ENCODE measurements at places on chromosomes 7 and 10.

GRCh38 chr7:128934361-128935341, 3.1 kb upstream of the IRF5 start:
- no peak for DNase-seq

DNA sequence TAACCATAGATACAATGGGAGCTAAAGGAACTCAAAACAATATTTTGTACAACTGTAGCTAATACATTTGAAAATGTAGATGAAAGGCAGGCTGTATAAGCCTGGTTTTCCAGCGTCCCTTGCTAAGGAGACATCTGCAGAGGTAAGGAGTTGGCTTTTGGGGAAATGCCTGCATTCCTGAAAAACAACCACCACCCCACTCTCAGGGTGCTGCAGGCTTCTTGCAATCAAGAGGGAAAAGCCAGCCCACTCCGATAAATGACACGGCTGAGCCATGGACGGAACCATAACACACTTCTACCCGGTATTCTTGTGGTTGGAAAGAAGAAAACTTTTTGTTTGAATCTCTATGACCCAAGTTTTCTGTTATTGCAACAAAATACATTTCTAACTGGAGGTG, 200.3 kb downstream of the TEX36 start:
- DNase-seq: no peak

DNA sequence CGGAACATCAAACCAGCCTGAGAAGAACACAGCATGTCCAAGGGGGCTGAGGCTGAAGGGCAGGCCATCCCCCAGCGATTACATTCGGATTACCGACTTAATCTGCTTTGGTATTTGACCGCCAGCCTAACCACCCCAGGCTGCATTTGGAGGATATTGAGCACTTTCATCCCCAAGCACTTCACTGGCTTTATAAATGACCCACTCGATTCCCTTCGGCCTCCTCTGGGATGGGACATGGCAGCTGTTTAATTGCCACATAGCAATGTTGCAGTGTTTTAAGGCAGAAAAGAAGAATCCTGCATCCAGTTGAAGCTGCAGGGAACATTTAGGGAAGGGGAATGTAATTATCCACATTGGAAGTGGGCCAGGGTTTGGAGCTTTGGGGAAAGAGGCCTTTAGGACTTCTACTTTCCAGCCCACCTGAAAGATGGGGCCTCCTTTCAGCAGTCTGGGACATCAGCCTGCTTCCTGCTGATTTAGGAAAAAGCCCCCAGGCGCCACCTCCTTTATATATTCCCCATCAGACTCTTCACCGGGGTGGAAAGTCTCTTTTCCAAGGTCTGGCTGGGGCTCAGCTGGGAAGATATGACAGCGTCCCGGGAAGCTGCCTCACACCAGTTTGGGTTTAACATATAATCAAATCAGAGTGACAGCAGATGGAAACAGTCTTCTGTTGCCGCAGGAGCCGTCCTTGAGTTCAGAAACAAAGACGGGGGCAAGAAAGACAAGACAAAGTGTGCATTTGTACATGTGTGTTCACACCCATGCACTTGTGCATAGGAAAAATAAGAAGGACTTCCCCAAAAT, 9.2 kb downstream of the DPCD start:
- DNase-seq: no peak

DNA sequence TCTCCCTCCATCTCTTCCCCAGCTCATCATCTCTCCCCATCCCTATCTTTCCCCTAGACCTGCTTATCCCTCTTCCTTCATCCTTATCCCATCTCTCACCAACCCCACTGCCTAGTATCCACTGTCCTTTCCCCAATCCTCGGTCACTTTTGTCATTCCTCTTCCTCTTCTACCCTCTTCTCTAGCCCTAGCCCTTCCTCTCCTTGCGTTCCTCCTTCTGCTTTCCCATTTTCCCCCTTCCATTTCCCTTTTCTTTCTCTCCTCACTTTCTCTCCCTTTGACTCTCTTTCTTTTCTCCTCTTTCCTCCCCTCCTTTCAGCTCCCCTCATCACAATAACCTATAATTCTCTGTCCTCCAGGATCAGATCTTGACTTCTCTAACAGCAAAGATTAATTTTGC, 83.6 kb downstream of the POLL start:
- DNase-seq: no peak

GRCh38 chr10:108388706-108389105, 1224.2 kb upstream of the SORCS1 start:
- no peak for DNase-seq

- DNase-seq: no peak
Observed at GRCh38 chr7:30553141-30553540, 41.5 kb upstream of the GARS1 start.

DNA sequence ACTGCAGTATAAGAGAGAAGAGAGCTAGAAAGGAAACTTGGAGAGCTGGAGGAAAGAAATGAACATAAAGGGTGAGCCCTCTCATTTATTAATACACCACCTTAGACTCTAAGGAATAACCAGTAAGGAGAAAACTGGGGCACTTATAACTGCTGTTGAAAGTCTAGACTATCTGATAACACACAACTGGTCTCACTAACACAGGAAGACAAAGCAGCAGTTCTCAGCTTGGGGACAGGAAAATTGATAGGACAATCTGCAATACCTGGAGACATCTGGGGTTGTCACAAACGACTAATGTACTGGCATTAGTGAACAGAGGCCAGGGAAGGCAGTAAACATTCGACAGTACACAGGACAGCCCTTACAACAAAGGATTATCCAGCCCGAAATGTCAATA, 6.8 kb downstream of the ELMO1 start:
- no peak for DNase-seq

Measured in stimulated activated CD8-positive, alpha-beta memory T cell treated with anti-CD3 and anti-CD28 coated beads, Interleukin-12 subunit alpha, Interleukin-12 subunit beta, amount 100 ng/mL, for 4 hours (primary cell).